ENCODE measurements at places on chromosomes 7 and 10.
A peak's percentile ranks its signal among the peaks of the same experiment; 100 is the strongest.

DNA sequence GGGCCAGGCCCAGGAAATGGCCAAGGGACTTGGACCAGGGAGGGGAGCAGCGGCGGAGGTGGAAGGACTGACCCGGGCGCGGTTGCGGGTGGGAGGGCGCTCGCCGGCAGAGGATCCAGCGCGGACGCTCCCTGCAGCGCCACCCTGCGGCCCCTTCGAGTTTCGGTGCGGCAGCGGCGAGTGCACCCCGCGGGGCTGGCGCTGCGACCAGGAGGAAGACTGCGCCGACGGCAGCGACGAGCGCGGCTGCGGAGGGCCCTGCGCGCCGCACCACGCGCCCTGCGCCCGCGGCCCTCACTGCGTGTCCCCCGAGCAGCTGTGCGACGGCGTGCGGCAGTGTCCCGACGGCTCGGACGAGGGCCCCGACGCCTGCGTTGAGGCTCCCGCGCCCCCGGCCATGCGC is 16.8 kb upstream of the ZNF467 start:
- no peaks in the 10 kb centered on the region for H3K36me3 ChIP-seq
- no peaks in the 10 kb centered on the region for H3K4me1 ChIP-seq
- H3K4me3 ChIP-seq, result no peak overlapping the region
- DNase-seq, result peak; percentile 78

DNA sequence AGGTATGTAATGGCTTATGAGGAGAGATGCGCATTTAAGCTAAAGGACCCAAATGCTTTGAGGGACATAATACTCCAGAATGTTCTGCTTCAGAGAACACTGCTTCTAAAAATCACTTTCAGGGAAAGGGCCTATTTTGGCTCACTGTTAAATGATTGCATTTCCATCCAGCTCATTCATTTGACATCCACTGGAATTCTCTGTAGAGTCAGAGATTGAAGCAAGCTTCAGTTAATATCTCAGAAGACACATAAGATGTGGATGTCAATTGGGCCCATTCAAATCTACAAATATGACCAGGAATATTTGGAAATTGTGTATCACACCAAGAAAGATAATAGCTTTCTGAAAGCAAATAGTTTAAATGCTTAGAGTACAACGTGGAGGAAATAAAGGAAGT is 209.9 kb upstream of the VSTM2A start:
- no peak overlapping the region for H3K27ac ChIP-seq
- no peak overlapping the region for H3K4me3 ChIP-seq
- H3K4me1 ChIP-seq, result no peaks in the 10 kb centered on the region
- DNase-seq, result no peak
- H3K27me3 ChIP-seq, result no peaks in the 10 kb centered on the region

DNA sequence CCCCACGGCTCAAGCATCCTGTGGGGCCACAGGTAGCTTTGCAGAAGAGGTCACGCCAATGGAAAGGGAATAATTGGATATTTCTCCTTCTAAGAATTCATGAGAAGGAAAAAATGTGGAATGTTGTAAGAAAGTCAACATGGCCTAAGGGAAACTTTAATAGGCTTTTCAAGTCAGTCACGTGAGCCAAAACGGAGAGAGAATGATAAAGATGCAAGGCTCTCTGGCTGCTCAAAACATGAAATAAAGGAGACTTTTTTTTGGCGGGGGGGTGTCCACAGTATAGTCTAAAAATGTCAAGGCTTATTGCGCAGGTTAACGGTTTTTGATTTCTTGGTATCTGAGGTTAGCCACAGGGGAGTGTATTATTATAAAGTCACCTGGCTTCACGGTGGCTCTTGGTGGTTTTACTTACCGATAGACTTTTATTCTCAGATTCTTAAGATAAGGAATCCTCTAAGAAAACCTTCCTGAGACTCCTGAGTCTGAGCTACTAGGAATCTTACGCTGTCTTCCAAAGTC is 148.1 kb downstream of the ARHGAP21 start:
- no peak for DNase-seq
- no peaks in the 10 kb centered on the region for H3K36me3 ChIP-seq
- no peak overlapping the region for H3K27ac ChIP-seq
- peaks cover 11% of the 10 kb centered on the region for H3K4me1 ChIP-seq

GRCh38 chr7:152120210-152120609 is 94.7 kb downstream of the GALNT11 start:
- no peak for DNase-seq
- no peaks in the 10 kb centered on the region for H3K27me3 ChIP-seq
- H3K36me3 ChIP-seq, result peaks cover 64% of the 10 kb centered on the region

DNA sequence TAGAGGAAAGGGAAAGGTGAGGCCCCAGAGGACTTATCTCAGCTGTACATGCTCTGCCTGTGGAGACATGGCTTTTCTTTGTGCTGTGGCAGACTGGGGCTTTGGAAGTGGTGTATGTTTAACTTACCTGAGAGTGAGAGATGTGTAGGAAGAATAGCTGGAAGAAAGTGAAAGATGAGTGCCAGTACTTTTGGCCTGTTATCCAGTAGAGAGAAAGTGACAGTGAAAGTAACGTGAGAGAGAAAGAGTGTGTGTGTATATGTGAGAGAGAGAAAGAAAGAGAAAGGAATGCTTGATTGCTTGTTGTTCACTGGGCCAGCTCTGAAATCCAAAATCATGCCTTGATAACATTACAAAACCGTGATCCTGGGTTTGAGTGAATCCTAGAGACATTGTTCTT is 25.5 kb downstream of the MTURN start:
- H3K36me3 ChIP-seq, result peaks cover 2% of the 10 kb centered on the region
- no peak for DNase-seq
- H3K4me3 ChIP-seq, result no peak overlapping the region
- peaks cover 65% of the 10 kb centered on the region for H3K4me1 ChIP-seq

DNA sequence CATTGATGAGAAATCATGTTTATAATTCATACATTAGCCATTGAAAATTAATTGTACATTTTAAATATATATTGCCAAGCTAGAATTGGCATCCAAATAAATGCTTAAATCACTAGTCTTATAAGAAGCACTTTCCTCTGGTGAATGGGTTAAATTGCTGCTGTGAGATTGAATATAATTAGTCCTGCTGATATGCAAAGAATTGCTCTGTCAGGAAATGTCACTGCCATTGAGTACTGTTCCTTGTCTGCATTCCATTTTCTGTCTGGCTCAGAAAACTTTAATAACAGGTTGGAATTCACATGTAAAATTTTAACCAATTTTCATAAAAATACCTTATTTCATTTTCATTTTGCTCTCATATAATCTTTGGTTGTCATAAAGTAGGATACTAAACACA is 589.1 kb downstream of the MAGI2 start:
- no peak overlapping the region for H3K27ac ChIP-seq
- no peaks in the 10 kb centered on the region for H3K4me1 ChIP-seq
- no peak for DNase-seq
- no peaks in the 10 kb centered on the region for H3K27me3 ChIP-seq

GRCh38 chr7:66348959-66349358 is 143.8 kb downstream of the TPST1 start:
- H3K36me3 ChIP-seq, result no peaks in the 10 kb centered on the region
- H3K27me3 ChIP-seq, result peaks cover 2% of the 10 kb centered on the region
- H3K4me1 ChIP-seq, result no peaks in the 10 kb centered on the region
- DNase-seq, result no peak

GRCh38 chr7:2983586-2983985 is 60.1 kb downstream of the CARD11 start:
- no peak overlapping the region for H3K4me3 ChIP-seq
- no peak for DNase-seq
- H3K36me3 ChIP-seq, result peaks cover 48% of the 10 kb centered on the region
- no peaks in the 10 kb centered on the region for H3K27me3 ChIP-seq
- peaks cover 89% of the 10 kb centered on the region for H3K4me1 ChIP-seq

DNA sequence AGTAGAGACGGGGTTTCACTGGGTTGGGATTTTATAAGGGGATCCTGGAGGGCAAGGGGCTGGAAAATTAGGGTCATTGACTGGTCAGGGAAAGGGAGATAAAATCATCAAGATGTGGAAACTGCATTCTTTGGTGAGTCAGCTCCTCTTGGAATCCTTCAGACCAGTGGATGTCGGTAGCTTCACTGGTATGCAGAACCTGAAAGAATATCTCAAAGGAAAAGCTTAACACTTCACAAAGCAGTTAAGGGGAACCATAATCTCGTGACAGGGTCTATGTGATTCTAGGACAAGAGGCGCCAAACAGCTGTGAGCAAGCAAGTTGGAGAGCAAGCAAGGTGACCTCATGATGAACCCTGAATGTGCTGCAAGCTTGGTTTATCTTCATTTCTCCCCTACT is 634.7 kb upstream of the AUTS2 start:
- H3K27me3 ChIP-seq, result no peaks in the 10 kb centered on the region
- H3K4me1 ChIP-seq, result no peaks in the 10 kb centered on the region
- H3K36me3 ChIP-seq, result no peaks in the 10 kb centered on the region
- DNase-seq, result no peak

GRCh38 chr10:82213784-82214183 is 338.8 kb downstream of the NRG3 start:
- H3K27me3 ChIP-seq, result no peaks in the 10 kb centered on the region
- H3K4me1 ChIP-seq, result no peaks in the 10 kb centered on the region
- H3K36me3 ChIP-seq, result no peaks in the 10 kb centered on the region

- no peaks in the 10 kb centered on the region for H3K27me3 ChIP-seq
- H3K27ac ChIP-seq, result no peak overlapping the region
These were observed 8.9 kb downstream of the FBXL13 start for GRCh38 chr7:103065667-103066066.

GRCh38 chr7:84110400-84110799 is 84.2 kb downstream of the SEMA3A start:
- H3K4me3 ChIP-seq, result no peak overlapping the region
- H3K4me1 ChIP-seq, result no peaks in the 10 kb centered on the region

DNA sequence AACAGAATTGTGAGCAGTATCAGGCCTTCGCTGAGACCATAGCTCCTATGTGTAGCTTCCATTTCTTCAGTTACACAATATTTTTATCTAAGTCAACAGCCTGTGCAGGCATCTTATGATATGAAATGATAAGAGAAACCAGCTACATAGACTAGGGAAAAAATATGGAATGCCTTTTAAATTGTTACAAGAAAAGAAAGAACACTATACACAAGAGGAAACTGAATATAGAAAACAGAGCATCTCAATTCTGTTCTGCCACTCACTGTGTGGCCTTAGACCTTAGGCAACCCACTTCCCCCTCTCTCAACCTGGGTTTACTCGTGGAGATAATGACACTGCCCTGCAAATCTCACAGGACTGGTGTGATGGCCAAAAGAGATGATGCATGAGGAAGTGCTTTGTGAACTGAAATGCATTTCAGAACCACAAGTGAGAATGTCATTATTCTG is 132.9 kb downstream of the LRRN3 start:
- H3K4me3 ChIP-seq, result no peak overlapping the region
- no peaks in the 10 kb centered on the region for H3K4me1 ChIP-seq
- no peak overlapping the region for H3K27ac ChIP-seq
- H3K27me3 ChIP-seq, result no peaks in the 10 kb centered on the region
- no peaks in the 10 kb centered on the region for H3K36me3 ChIP-seq

DNA sequence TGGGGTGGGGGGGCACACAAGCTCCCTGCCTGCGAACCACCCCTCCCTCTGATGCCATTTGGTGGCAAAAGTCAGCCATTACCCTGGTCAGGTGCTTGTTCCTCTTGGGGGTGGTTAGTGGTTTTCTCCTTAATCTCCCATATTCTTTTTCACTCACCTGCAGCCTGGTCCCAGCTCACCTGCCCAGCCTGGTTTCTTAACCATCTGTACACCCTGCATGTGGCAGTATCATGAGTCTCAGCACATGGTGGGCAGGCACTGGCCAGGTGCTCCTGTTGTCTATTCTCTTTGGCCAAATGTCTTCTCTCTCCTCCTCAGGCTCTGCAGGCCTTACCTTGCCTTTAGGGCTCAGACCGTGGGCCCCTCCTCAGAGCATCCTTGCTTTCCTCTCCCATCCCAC is 30.5 kb downstream of the OGDH start:
- H3K27me3 ChIP-seq, result no peaks in the 10 kb centered on the region
- no peak overlapping the region for H3K4me3 ChIP-seq

GRCh38 chr10:70784016-70784415 is 1.2 kb downstream of the TBATA start:
- H3K27me3 ChIP-seq, result peaks cover 6% of the 10 kb centered on the region
- peaks cover 5% of the 10 kb centered on the region for H3K4me1 ChIP-seq
- no peaks in the 10 kb centered on the region for H3K36me3 ChIP-seq
- H3K27ac ChIP-seq, result no peak overlapping the region

GRCh38 chr10:57654856-57655255 is 612.8 kb downstream of the IPMK start:
- no peak overlapping the region for H3K4me3 ChIP-seq
- no peaks in the 10 kb centered on the region for H3K27me3 ChIP-seq
- no peaks in the 10 kb centered on the region for H3K4me1 ChIP-seq
- H3K36me3 ChIP-seq, result no peaks in the 10 kb centered on the region

DNA sequence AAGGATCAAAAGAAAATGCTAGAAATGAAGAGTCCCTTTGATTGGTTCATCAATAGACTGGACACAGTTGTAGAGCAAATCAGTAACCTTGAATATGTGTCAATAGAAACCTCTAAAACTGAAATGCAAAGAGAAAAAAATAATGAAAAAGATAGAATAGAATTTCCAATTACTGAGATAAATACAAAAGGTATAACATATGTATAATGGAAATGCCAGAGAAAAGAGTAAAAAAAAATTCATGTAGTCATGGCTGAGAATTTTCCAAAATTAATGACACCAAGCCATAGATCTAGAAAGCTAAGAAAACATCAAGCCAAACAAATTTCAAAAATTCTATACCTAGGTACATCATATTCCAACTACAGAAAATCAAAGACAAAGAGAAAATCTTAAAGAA is 62.0 kb upstream of the HGF start:
- H3K27me3 ChIP-seq, result no peaks in the 10 kb centered on the region
- H3K27ac ChIP-seq, result no peak overlapping the region
- H3K36me3 ChIP-seq, result no peaks in the 10 kb centered on the region
- no peak overlapping the region for H3K4me3 ChIP-seq

- H3K4me3 ChIP-seq, result no peak overlapping the region
- H3K4me1 ChIP-seq, result no peaks in the 10 kb centered on the region
- no peaks in the 10 kb centered on the region for H3K36me3 ChIP-seq
- no peak for DNase-seq
- no peak overlapping the region for H3K27ac ChIP-seq
- H3K27me3 ChIP-seq, result peaks cover 10% of the 10 kb centered on the region
These were observed 502.2 kb downstream of the PLXNA4 start for GRCh38 chr7:132073920-132074589.

All from activated CD4-positive, alpha-beta T cell treated with anti-CD3 and anti-CD28 coated beads for 36 hours (primary cell).